Activated CD4-positive, CD25-positive, alpha-beta regulatory T cell treated with anti-CD3 and anti-CD28 coated beads, Interleukin-2, amount 50 U/mL, for 24 hours (primary cell): ENCODE measurements at places on chromosomes 6 and 20.

DNA sequence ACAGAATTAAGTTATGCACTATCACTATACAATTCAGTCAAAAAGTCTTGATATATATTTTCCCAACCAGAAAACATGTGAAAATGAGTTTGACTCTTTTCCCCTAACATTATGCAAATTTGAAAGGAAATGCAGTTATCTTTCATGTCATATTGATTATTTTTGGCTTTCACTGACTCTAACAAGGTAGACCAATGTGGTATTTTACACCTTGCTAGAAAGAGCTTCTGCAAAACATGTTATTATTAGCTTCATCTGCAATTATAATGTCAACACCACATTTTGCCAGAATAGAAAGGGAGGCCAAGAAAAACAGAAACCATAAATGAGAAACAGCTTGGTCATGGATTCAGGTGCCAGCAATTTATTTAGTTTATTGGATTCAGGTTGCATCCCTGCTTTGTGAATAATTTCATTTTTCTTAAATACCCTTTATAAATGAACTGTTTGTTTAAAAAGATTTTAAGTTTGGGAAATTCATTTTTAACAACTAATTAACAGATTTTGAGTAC, 226.1 kb upstream of the GJE1 start:
- ATAC-seq: no peak

DNA sequence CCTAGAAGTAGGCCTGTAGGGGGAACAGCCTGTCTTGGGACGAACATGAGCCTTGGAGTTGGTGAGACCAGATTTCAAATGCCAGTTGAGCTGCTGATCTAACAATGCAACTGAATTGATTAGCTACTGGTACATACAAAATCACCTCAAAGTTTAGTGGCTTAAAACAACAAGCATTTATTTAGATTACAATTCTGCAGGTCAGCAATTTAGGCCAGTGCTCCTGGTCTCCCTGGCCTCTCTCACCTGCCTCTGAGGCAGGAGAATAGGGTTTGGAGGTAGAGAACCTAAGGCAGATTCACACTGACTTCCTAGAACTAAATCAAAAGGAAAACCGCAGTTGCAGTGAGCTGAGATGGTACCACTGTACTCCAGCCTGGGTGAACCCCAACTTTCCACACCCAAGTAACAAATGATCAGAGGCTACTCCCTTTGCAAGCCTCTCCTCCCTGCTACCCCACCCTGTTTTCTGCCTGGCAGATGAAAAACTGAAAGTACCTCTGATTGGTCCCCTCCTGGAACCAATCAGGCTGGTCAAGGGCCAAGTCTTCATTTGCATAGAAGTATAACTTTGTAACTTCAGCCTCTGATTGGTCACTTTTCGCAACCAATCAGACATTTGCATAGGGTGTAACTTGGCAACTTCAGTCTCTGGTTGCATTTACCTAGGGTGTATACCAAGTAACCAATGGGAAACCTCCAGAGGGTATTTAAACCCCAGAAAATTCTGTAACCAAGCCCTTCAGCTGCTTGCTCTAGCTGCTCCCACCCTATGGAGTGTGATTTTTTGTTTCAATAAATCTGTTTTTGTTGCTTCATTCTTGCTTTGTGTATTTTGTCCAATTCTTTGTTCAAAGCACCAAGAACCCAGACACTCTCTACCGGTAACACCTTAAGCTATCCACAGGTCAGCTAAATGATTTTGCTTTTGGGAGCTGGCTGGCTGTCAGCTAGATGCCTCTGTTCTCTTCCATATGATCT, 8.1 kb upstream of the UBR2 start:
- peak; percentile 38 for ATAC-seq

DNA sequence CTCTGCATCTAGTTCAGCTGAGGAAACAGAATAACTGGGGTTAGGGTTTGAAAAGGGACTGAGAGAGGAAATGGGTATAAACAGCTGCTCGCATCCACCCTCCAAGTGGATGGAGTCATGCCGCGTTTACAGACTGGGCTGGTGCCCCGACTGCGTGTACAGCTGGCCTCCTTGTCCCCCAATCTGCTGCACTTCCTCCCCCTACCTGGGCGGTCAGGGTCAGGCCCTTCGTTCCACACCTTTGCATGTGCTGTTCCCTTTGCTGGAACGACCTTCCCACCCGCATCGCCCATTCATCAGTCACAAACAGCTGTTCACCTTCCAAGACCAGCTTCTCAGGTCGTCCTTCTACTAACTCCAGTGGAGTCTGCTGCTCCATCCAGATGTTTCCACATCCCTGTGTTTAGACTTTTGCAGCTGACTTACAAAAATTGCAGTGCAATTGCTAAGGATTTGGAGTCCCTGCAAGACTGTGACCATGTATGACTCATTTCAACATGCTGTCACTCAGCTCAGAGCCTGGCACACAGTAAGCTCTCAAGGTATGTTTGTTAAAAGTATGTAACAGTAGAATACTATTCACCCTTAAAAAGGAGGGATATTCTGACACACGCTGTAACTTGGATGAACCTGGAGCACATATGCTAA, 129.3 kb downstream of the DTNBP1 start:
- ATAC-seq: no peak

DNA sequence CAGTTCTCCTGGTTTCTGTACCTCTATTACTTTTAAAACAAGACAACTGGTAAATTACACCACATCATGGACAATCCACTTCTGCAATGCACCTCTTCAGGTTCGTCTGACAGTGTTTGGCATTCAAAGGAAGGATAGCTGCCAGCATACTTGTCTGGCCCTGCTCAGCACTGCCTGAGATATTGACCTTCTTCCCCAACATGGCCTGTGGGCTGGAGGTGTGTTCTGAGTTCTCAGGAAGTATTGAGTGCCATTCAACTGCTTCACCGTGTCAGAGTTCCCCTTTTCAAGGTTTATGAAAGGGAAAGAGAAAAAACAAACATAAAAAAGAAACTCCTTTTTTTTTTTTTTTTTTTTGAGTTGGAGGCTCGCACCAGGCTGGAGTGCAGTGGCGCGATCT, 267.9 kb upstream of the SASH1 start:
- ATAC-seq: no peak

DNA sequence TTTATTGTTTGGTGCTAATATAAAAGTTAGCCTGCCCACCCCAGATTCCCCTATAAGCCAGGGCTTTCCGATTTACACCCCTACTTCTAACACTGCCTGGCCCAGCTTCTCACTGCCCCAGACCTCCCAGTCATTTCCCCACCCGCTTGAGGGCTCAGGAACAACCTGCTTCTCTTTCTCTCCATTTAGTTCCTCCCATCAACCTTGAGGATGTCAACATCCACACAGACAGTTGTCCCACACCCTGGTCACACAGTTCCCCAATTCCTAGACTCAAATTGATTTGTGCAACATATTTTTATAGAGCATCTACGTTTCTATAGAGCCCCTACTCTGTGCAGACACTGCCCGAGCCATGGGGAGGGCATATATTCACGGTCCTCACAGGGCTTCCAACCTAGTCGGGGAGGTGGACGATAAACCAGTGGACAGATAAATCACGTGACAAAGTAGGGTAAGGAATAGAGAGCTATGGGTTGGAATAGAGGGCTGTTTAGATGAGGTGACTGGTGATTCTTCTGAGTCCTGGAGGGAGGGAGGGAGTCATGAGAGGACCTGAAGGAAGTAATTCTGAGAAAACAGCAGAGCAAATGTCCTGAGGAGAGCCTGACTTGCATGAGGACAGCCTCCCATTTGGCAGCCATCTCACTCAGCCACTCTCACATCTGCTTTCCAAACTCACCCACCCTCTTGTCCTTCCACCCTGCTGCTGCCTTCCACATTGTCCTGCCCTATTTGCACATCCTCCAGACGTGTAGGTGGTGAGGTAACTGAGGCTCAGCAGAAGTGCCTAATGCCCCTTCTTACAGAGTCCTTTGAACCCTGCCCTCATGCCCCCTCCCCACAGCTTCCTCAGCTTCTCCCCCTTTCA, 6.3 kb downstream of the GABRR2 start:
- ATAC-seq: no peak

DNA sequence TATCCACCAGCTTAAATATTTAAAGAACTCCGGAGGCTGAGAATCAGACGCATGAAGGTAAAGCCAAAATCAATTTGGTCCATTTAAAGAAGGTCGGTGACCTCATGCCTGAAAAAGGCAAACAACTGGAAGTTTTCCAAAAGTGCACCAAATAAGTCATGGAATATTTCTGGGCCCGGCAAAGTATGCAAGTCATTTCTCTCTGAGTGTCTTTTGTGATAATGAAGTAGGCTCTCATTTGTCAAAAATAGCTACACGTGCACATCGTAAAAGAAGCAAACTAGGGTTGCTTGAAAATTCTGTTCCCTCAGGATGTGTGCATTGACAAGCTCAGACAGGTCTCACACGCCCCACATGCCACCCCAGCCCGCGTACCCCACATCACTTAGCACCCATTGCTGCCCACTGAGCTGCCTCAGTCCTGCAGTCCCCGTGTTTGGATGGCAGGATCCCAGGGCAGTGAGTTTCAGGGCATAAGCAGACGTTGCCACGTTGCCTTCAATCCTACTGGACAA, 20.5 kb upstream of the PYGB start:
- ATAC-seq: no peak

DNA sequence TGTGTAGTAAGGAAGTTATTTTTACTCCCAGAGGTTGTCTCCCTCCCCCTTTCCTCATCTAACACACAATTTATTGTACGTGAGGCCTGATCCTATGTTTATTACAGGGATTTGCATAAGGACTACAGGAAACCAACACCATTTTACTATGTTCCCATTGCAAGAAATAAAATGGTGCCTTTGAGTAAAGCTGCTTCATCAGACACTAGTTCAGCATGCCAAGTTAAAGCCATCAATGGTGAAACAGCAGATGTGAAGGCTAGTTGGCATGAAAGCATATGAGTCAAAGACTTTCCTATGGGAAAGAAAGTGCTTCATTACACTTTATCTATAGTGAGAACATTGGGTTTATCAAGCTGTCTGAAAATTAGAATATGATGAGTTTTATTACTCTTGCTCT, 543.0 kb downstream of the GRIK2 start:
- ATAC-seq: no peak

DNA sequence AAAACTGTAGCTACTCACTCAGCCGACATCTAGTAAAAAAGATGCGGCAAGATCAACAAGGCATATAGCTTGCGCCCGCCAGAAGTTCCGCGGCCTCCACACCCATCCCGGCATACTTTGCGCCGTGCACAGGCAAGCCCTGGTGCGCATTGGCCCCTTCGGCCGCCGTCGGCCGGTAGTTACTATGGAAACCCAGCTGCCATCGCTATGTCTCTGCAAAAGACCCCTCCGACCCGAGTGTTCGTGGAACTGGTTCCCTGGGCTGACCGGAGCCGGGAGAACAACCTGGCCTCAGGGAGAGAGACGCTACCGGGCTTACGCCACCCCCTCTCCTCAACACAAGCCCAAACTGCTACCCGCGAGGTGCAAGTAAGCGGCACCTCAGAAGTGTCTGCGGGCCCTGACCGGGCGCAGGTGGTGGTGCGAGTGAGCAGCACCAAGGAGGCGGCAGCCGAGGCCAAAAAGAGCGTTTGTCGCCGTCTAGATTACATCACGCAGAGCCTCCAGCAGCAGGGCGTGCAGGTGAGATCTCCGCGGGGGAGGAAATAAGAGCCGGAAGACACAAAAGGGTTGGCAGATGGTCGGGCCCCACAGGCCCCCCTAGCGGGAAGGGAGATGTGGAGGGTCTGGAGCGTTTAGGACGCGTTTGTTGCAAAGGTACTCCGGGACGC, at the start of gene IRAK1BP1:
Gene IRAK1BP1 (plus strand): TSS at position 182 of the 671 bp plus-strand sequence. CDS start 26 bp downstream, at position 208.
- peak; percentile 96 for ATAC-seq

- no peak for ATAC-seq
Measured at GRCh38 chr20:14360416-14360815, 23.0 kb upstream of the FLRT3 start.

GRCh38 chr6:15255909-15256395, 10.1 kb downstream of the JARID2 start:
- no peak for ATAC-seq

- ATAC-seq: no peak
Measured at GRCh38 chr6:154650351-154650750, 82.9 kb upstream of the SCAF8 start.

DNA sequence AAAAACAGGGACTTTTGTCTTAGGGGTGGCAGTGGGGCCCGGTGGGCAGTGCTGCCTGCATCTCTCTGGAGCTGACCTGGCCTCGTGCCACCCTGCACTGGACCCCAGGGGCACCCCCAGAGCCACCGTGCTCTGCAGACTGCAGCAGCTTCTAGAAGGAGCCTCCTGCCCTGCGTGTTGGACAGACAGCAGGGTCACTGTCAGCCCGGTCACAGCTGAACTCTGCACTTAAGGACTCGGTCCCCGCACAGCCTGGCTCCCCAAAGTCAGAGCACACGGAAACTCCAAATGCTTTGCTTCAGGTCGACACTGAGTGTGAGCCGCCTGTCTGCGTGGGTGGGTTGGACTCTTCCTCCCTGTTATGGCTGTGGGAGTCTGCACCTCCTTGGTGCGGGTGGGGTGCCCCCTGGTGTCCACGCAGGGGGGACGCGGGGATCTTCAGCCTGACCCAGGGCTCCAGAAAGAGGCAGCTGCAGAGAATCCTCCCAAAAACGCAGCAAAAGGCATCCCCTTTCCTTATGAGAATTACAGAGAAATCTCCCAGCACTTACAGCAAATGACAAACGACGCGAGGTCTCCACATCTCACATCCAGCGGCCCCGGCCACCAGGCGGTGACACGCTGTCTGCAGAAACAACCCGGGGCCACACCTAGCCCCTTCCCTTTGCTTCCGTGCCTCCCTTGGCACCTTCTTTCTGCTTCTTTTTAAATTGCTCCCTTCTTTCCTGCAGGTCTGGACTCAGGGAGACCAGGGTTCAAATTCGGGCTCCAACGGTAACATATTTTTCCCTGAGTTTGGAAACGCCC, 36.3 kb upstream of the DACT2 start:
- ATAC-seq: no peak

DNA sequence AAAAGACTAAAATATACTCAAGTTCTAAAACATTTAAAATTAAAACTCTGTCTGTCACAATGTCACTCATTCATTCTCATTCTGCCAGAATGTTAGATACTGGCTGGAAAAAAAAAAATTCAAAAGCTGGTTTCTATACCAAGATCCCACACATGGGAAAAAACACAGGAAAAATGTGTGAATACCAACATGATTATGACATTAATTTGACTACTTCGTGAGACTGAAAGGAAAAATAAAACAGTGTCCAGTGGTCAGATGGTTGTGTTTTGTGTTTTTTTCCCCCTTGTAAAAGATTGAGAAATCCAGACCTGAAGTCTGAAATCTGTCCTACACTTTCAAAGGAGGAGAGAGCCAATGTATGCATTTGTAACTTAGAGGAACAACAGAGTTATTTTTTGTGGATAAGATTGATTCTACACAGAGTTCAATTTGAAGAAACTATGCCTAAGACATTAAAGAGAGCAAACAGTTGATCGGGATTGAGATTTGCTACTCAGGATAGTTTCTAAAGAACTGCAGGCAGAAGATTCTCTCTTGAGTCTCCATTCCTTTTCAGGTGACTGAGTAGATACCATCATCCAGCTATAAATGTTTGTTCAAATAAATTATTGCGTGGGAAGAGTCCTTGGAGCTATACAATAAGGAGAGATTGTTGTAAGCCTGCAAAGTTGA, 39.2 kb upstream of the TXLNB start:
- ATAC-seq: no peak
